ENCODE measurements at places on chromosomes 6 and 20. TPM values are rescaled to one million over a fixed set of nuclear protein-coding genes. Genes with fewer than 3 reads are reported as not detected.

- DNase-seq: no peak
These were observed 12.8 kb downstream of the SNX3 start for GRCh38 chr6:108247965-108248536.

GRCh38 chr6:41051873-41052272 lies 1.1 kb upstream of the APOBEC2 start:
- DNase-seq: no peak

GRCh38 chr20:46893877-46894578 lies 615 bp upstream of the EYA2 start:
- DNase-seq: no peak

DNA sequence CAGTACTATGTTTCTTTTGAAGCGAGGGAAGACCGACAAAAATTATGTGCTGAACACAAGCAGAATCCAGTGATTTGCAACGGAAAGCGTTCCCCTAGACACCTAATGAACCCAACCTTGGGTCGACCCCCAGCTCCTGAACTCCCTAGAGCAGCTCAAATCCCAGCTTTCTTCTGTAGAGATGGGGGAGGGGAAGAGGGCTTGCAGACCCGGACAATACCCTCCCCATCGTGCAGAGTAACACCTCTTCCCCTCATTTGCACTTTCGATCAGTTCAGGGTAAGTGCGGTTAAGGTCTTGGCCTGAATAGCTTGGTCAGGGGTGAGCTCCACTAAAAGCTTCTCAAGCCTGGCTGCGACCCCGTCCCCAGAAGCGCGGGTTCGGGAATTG lies 404 bp downstream of the CEP162 start:
- DNase-seq: no peak

Gene PTPRT
- 1.1 TPM for polyA plus RNA-seq

Gene BNIP5
- polyA plus RNA-seq: 0.12 TPM

Gene RIMS4
- polyA plus RNA-seq: 0.07 TPM

Gene NINL
- polyA plus RNA-seq: 15.5 TPM

Gene MCCD1
- not detected for polyA plus RNA-seq

Measured in pancreas (tissue), 10 donors.